ENCODE measurements at places on chromosomes 12 and 14.

DNA sequence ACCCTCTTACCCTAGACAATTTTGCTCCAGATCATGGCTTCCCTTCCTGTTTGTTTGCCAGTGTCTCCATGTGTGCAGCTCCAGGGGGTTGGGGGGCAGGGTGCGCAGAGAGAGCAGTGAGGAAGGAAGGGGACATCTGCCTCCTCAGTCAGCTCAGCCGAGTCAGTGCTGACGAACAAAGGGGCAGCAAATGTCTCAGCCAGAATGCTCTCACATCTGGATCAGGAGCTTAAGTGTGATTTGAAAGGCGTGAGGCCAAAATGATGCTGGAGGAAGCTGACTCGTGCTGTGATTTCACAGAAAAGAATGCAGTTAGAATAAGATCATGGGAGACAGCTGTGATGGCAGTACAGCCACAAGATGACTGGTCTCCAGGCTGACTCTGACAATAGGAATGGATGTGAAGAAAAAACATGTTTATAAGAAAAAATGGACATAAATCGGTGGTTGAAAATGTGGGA lies 27.1 kb upstream of the CDK17 start:
- no peak overlapping the region for H3K27ac ChIP-seq
- H3K36me3 ChIP-seq: no peaks in the 10 kb centered on the region
- DNase-seq: no peak

- H3K27me3 ChIP-seq: no peaks in the 10 kb centered on the region
- H3K27ac ChIP-seq: no peak overlapping the region
- H3K36me3 ChIP-seq: no peaks in the 10 kb centered on the region
- H3K4me3 ChIP-seq: no peak overlapping the region
These were observed 444.3 kb downstream of the NELL2 start for GRCh38 chr12:44431647-44432343.

DNA sequence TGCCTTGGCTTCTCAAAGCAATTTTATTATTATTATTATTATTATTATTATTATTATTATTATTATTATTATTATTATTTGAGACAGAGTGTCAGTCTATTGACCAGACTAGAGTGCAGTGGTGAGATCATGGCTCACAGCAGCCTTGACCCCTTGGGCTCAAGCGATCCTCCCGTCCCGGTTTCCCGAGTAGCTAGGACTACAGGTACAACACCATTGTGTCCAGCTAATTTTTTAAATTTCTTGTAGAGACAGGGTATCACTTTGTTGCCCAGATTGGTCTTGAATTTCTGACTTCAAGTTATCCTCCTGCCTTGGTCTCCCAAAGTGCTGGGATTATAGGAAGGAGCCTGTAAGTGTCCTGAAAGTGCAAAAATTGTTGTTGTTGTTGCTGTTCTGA lies 11.6 kb upstream of the AP4S1 start:
- H3K27ac ChIP-seq: no peak overlapping the region
- no peaks in the 10 kb centered on the region for H3K27me3 ChIP-seq
- H3K36me3 ChIP-seq: peaks cover 44% of the 10 kb centered on the region
- no peak overlapping the region for H3K4me3 ChIP-seq

DNA sequence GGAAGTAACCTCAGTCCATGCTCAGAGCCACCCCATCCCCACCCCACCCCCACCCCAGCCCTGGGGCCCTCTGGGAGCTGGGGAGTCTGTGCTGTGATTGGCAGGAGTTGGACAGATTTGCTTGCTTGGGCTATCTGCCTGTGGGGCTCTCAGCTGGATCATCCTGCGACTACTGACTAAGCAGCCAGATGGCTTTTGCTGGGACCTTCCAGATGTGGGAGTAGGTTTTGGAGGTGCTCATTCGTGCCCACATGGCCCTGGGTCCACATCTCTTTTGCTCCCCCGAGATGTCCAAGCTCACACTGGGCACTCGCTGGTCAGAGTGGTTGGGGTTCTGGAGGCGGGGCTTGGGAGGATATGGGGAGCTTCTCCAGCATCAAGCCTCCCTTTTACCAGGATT lies 138.9 kb downstream of the TSPAN9 start:
- no peaks in the 10 kb centered on the region for H3K36me3 ChIP-seq
- no peak overlapping the region for H3K4me3 ChIP-seq
- peaks cover 15% of the 10 kb centered on the region for H3K4me1 ChIP-seq

DNA sequence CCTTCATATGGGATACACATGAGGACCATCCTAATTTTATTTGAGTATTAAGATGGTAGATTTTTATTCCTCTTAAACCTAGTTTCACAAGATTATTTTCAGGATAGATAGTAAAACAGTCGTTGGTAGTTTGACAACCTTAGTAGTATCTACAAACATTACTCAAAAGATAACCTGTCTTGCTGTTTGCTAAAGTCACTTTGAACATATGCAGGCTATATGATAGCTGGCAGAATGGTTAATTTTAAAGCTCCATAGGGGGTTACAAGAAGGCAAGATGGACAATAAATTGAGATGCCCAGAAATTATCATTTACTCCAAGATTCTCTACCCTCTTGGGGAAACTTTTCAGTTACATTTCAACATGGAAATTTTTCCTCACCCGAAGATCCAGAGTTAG lies 525.7 kb downstream of the SOX5 start:
- H3K27me3 ChIP-seq: no peaks in the 10 kb centered on the region
- no peak overlapping the region for H3K27ac ChIP-seq
- H3K36me3 ChIP-seq: no peaks in the 10 kb centered on the region
- no peak for DNase-seq
- H3K4me3 ChIP-seq: no peak overlapping the region
- no peaks in the 10 kb centered on the region for H3K4me1 ChIP-seq

DNA sequence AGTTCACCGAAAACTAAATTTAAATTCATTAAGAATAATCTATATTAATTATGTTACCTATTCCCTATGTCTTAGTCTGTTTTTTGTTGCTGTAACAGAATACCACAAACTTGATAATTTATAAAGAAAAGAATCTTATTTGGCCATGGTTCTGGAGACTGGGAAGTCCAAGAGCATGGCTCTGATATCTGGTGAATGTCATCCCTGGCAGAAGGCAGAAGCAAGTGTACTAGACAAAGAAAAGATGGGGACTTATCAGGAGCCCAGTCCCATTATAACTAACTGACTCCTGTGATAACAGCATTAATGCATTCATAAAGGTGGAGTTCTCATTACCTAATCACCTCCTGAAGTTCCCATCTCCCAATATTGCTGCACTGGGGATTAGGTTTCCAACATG lies 33.3 kb upstream of the BCAT1 start:
- no peaks in the 10 kb centered on the region for H3K4me1 ChIP-seq
- H3K27me3 ChIP-seq: no peaks in the 10 kb centered on the region
- DNase-seq: no peak
- no peak overlapping the region for H3K27ac ChIP-seq
- no peaks in the 10 kb centered on the region for H3K36me3 ChIP-seq

DNA sequence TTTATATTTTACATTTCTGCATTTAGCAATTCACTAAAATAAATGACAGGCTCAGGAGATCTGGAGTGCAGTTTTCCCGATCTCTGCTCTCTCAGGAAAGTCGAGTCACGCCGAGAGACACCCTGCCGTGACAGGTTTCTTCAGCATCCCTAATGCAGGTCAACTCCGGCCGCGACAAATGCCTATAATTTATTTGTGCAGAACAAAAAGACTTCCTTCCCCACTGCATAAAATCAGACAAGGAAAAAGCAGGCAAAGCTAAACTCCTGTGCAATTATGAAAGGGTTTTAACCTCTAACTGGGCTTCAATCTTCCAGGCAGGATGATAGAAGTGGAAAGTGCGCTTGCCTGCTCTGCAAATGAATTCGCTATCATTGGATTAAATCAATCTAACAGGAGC lies 28.1 kb downstream of the SPRING1 start:
- H3K27me3 ChIP-seq: no peaks in the 10 kb centered on the region
- H3K4me3 ChIP-seq: no peak overlapping the region
- H3K4me1 ChIP-seq: peaks cover 10% of the 10 kb centered on the region
